ENCODE measurements at places on chromosomes 6 and 20. TPM values are rescaled to one million over a fixed set of nuclear protein-coding genes. Genes with fewer than 3 reads are reported as not detected.

VSTM2L gene
- total RNA-seq, result 0.93 TPM

SIRPD gene
- total RNA-seq, result 0.42 TPM

C20orf144 gene
- total RNA-seq, result not detected

GRCh38 chr6:31558631-31559500 is 11.5 kb downstream of the NFKBIL1 start:
- DNase-seq, result no peak

GRCh38 chr6:153956808-153957207 is 82.2 kb upstream of the OPRM1 start:
- DNase-seq, result no peak

GRCh38 chr6:6577735-6578134 is 10.8 kb upstream of the LY86 start:
- DNase-seq, result no peak

GRCh38 chr6:146548898-146549374 is 5.3 kb downstream of the RAB32 start:
- DNase-seq, result no peak

GRCh38 chr6:145028144-145028818 is 707.0 kb downstream of the EPM2A start:
- DNase-seq, result no peak

ISM1 gene
- total RNA-seq, result 4.0 TPM

- no peak for DNase-seq
Measured at GRCh38 chr20:62797671-62798532, 1.6 kb downstream of the MRGBP start.

DNA sequence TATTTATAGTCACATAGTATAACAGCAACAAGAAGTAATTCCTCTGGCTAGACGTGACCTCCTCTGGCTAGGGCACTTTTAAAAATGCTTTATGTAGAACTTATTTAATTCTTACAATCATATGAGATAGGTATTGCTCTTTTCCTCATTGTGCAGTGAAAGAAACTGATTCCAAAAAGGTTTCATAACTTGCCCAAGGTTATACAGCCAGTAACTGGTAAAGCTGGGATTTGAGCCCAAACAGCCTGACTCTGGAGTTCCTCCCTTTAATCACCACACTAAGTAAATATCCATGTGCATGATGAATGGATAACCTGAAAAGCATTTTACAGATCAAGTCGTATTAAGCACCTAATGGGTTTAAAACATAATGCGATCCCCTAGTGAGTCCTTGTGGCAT is 214.6 kb downstream of the PRL start:
- no peak for DNase-seq

DNA sequence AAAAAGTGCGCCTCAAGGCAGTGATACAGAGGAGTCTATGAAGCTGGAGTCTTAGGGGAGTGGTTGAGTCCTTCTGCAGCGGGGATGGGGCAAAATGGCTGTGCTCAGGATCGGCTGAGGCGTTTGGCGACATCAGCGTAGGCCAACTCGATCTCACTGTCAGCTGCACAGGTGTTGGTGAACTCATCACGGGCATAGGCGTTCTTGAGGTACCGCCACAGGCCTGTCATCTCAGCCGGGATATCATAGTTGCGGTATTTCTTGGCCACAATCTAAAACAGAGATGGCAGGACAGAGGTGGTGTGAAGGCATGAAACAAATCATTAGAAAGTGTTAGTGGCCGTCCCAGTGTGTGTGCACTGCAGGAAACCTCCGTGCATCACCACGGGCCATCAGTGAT is 112.7 kb downstream of the CLIC5 start:
- DNase-seq, result no peak

- DNase-seq, result no peak
Measured at GRCh38 chr20:47356220-47356525, 326 bp downstream of the ZMYND8 start.

GRCh38 chr6:133157995-133158394 is 83.2 kb upstream of the EYA4 start:
- no peak for DNase-seq

FAM209B gene
- 0.51 TPM for total RNA-seq

LINC00237 gene
- not detected for total RNA-seq

SLC35D3 gene
- total RNA-seq, result not detected

GRCh38 chr20:1809611-1810510 is 85.3 kb upstream of the SIRPA start:
- DNase-seq, result no peak

DNA sequence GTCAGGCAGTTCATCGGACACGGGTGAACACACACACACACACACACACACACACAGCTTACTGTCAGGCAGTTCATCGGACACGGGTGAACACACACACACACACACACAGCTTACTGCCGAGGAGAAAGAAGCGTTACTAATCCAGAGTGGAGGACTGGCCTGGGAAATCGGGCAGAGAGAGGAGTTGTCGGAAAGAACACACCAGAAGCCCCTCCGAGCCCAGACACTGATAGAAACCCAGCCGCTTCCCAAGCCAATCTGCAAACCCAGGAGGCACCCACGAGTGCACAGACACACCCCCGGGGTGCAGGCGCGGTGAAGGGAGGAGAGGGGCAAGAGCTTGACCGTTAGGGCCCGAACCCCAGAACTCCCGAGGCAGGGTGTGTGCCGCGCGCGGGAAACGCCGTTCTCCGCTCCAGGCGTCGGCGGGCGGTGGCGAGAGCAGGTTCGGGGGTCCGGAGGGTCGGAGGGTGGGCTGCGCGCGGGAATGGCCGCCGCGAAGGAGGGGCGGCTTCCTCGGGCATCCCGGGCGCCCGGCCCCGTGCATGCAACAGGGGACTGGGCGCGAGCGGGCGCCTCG is 636 bp downstream of the ELOVL2 start:
- no peak for DNase-seq

- DNase-seq, result no peak
Measured at GRCh38 chr20:59151820-59152219, 11.8 kb upstream of the ZNF831 start.

GRCh38 chr6:30260036-30260504 is 46.9 kb upstream of the TRIM26 start:
- no peak for DNase-seq

DNA sequence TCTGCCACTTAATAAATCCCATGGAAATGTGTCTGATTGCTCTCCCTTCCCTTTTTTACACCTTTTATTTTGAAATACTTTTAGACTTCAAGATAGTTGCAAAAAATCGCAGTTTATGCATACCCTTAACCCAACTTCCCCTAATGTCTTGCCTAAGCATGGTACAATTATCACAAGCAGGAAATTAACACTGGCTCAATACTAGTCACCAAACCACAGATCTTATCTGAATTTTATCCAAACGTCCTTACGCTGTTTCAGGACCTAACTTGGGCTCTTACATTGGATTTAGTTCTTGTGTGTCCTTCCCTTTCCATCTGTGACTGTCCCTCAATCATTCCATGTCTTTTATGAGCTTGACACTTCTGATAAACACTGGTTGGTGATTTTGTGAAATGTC is 146.3 kb downstream of the ZNF217 start:
- DNase-seq, result no peak

ADGRB3 gene
- 0.74 TPM for total RNA-seq

DNA sequence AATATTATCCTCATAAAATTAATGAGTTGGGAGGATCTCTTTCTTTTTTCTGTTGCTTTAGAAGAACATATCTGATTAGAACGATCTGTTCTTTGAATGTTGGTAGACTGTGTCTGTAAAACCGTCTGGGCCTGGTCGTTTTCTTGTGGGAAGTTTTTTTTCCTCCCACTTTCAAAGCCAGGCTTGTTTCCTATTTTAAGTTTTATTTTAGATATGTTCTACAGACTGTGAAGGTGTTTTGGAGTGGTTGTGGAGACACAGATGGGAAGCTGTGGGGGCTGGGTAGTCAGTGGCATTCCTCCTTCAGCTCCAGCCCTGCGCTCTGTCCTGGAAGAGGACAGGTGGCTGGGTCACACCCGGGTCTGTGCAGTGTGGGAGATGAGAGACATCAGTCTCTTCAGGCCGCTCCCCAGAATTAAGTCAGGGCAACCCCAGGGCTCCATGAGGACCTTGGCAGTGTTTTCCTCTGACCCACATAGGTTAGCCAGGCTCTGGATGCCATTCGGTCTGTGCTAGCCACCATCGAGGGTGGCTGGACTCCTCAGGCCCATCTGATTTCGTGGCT is 92.0 kb upstream of the SCP2D1 start:
- DNase-seq, result no peak

DNA sequence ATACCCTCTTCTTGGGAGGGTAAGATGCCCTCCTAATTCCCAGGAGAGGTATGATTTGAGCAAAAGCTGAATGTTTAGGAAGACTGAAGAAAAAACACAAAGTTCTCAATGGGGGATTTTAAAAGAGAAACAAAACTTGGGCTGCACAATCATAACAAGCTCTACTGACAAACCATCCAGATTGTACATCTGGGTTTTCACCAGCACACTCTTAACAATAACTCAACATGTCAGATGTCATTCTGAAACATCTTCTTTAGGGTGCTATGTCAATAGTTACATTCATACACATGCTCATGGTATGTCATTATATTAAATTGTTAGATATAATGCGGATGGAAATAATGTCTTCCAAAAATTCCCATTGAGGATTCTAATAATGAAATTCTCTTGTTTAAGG is 95.1 kb downstream of the ASCC3 start:
- no peak for DNase-seq

- DNase-seq, result no peak
Measured at GRCh38 chr6:1346101-1346500, 34.2 kb downstream of the FOXQ1 start.

DNA sequence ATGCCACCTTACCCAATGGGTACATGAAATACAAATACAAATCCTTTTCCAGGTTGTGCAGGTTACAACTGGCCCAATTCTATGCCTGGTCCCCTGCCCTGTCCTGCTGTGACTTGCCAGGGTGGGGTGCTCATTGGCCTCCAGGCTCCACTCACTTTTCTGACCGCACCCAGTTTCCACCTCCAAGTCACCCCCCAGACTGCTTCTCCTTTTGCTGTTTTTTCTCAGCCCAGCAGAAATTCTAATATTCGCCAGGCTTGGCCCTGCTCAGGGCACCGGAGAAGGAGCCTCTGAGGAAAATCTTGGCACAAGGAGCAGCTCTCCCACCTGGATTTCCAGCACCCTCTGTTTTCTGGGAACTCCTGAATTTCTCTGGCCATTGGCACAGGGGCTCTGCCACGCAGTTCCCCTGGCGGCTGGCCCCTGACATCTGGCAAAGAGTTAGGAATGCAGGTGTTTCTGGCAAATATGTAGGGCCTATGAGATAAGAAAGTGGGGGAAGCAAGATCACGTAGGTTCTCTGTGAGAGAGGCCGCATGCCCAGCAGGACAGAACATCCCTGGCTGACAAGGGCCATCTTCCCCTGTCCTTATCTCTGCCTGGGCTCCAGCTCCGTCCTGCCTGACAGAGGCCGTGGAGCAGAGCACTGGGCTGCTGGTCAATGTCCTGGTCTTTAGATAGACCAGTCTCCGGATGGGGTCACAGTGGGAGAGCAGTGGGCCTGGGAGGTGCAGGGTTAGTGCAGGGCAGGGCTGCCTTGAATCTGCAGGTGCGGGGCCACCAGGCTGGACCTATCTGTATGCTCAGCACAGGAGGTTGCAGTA is 2.9 kb upstream of the RAET1E start:
- peak; percentile 77 for DNase-seq

DNA sequence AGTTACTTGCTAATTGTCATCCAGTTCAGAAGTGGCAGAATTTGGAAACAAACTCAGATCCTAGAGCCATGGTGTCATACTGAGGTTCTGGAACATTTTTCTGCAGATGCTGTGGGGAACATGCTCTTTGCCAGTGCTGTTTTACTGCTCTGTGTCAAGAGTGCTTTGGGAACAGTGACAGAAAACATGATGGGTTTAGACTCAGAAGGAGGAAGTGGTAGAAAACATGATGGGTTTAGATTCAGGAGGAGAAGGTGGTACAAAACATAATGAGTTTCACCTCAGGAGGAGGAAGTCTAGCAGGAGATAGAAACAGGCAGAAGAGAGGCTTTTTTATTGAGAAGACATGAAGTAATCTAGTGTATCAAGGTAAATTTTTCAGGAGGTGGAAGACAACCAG is 815.5 kb downstream of the DHX35 start:
- DNase-seq, result no peak

- DNase-seq, result no peak
Measured at GRCh38 chr6:19180348-19181072, 656.7 kb upstream of the ID4 start.

Measured in mesenteric fat pad (tissue), 1 donor.